ENCODE measurements at places on chromosomes 1 and 21.

DNA sequence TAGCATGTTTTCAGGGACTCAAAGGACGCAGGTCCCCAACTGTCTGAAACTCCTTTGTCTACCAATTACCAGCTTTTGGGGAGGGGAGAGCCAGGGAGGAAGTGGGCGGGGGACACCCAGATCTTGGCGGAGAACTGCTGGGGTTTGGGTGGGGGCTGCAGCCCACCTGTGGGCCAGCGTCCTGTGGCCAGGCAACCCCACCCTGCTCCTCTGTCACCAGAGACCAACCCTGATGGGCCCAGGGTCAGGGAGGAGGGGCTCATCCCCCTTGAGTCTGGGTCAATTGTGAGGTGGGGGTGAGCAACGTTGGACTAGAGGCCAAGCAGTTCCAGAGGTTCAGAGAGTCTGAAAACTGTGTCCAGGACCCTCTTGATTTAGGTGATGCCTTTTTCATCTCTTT is 96.1 kb upstream of the TARDBP start:
- DNase-seq: no peak

- no peak for DNase-seq
Measured at GRCh38 chr1:89884718-89885596, 64.1 kb downstream of the LRRC8D start.

DNA sequence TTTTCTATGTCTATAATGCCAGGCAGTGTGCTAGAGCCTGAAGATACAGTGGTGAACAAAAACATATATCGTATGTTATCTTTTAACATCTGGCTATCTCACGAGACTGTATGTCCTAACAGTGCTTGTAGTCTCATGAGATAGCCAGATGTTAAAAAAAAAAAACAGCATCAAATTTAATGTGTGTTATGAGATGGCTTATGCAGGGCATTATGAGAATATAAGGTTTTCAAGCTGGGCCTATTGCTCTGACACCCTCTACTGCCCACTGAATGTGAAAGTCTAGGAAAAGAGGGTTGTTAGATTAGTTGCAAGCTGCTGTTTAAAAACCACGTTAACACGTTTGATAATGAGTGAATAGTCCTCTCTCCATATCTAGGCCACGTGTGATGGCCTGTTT is 109.8 kb downstream of the CACHD1 start:
- no peak for DNase-seq

DNA sequence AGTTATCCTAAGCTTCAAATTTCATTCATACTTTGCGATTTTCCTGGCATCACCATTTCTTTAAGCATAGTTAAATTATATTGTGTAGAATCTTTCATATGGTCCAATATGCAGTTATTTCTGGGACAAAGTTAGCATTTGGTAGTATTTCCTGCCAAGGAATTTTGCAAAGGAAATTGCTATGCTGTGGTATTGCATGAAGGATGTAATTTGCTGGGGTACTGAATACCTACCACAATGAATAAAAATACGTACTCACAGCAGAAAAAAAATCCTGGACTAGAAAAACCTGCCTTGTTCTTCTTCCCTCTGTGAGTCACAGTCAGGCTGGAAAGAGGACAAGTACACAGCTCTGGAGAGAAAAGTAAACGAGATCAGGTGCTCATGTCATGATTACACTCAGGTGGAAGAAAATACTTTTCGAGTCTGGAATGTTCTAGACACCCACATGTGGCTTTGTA is 241.2 kb downstream of the PTBP2 start:
- DNase-seq: no peak

DNA sequence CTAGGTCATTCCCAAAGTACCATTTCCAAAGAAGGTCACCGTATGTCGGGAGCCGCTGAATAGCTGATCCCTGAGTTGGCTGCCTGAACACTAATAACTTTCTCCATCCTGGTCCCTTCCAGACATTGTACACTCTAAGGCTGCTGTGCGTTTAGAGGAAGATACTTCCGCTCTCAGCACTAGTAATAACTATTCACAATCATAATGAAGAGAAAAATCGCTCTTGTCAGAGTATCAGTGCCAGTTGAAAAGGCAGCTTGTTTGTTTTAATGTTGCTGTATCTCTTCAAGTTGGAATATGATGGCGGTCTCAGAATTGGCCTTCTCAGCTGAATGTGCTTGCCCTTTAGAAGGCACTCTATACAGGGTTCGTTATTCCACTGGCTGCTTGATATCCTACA is 43.5 kb downstream of the TGFB2 start:
- no peak for DNase-seq

- DNase-seq: no peak
Measured at GRCh38 chr1:94006604-94007003, 97.4 kb upstream of the GCLM start.

GRCh38 chr21:15999741-16000140 is 270.0 kb downstream of the USP25 start:
- DNase-seq: no peak

DNA sequence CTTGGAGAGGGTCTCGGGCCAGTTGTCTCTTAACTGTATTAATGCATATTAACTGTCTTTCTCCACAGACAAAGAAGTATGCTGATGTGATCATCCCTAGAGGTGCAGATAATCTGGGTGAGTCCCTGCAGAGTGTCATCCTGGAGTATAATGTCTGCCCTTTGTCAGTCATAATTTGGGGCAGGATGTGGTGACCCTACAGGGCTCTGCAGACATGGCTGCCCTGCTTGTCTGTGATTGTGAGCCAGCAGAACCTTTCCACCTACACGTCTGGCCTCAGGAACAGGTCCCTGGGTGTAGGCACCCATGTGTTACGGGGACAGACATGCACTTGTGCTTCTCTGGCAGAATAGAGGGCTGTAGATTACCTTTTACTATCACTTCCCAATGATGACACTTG is 78.4 kb downstream of the UCK2 start:
- DNase-seq: no peak

- DNase-seq: no peak
Measured at GRCh38 chr1:33561576-33561975, 89.1 kb downstream of the ZSCAN20 start.

GRCh38 chr1:182441719-182442118 is 8.2 kb upstream of the RGSL1 start:
- no peak for DNase-seq

GRCh38 chr21:41228006-41228370 is 60.0 kb downstream of the BACE2 start:
- DNase-seq: no peak

- DNase-seq: no peak
Measured at GRCh38 chr1:207085887-207086286, 2.8 kb upstream of the C4BPB start.

- DNase-seq: no peak
Measured at GRCh38 chr1:33660244-33660643, 187.8 kb downstream of the ZSCAN20 start.

GRCh38 chr1:226066415-226067078 is 4.0 kb downstream of the H3-3A start:
- DNase-seq: no peak

DNA sequence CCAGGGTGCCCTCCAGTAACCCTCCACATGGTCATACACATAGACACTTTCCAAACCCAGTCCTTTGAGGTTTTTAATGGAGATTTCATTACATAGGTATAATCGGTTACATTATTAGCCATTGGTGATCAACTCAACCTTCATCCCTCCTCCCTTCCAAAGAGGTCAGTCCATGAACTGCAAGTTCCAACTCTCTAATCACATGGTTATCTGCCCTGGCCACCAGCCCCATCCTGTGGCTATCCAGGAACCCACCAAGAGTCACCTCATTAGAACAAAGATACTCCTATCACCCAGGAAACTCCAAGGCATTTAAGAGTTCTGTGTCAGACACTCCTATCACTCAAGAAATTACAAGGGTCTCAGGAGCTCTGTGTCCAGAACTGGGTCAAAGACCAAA is 12.2 kb downstream of the ATP1A4 start:
- no peak for DNase-seq

- DNase-seq: peak; percentile 11
Measured at GRCh38 chr1:11407301-11407994, 71.5 kb upstream of the DISP3 start.

DNA sequence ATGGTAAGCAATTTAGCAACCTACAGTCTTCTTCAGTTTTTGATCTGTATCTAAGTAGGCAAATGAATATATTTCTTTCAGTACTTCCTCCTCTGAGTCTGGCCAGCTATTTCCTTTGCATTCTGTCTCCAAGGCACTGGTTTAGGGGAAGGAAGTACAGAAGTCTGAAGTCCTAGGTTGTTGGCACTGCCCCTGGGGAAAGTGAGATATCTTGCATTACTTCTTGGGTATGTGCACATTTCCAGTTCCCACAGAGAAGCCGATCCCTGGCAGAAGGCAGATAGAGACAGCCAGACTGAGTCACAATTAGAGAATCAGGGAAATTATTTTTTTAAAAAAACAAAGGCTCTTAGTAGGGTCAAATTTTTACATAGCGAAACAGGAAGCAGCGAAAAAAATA is 98.8 kb downstream of the RASAL2 start:
- DNase-seq: no peak

GRCh38 chr1:245679821-245680780 is 525.3 kb downstream of the KIF26B start:
- DNase-seq: no peak

DNA sequence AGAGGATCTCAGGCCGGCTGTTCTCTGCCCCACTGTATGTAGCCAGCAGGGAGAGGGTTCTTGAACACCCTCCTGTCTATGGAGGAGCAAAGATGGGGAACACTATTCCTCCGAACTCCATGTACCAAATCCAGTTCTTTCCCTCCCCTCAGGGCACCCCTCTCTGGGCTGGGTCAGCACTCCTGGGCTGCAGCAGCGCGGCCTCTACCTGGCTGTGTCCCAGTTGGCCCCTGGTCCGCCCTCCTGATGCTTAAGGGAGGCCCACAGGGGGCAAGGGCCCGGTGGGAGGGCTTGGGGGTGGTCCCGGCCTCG is 471 bp upstream of the ADPRS start:
- no peak for DNase-seq

DNA sequence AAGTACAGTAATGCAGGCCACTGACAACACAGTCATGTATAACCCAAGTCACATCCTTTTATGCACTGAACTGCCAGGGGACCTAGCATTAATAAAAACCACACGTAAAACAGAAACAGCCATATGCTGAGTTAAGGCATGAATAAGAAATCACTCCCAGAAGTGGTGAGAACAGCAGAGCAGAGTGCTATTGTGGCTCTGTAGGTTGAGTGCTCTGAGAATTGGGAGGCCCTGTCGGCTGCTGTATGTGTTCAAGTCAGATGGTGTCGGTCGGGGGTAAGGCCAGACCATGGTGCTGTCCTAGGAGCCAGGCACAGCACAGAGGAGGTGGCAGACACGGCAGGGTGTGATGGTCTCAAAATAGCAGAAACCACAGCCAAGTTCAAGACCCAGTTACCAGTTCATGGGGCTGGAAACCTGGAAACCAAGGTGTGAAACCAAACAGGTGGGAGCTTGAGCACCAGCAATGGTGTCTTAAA is 126.6 kb upstream of the COA6 start:
- no peak for DNase-seq

DNA sequence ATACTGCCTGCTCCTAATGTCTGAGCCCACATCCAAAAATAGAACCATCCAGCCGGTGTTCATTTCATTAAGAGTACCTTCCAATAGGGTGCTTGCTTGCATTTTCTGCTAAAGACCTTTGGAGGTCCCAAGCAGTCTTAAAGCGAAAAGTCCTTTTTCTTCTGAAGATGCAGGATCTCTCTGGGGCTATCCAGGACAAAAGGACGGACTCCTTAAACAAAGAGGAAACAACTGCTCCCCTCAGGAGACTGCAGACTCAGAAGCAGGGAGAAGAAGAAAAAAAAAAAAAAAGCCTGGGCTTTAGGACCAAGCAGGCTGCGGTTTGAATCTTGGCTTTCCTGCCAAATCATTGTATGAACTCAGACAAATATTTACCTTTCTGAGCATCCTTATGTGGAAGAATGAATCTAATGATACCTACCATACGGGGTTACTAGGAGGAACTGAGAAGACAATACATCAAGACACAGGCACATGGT is 204.0 kb downstream of the PLPP3 start:
- DNase-seq: no peak

GRCh38 chr1:46818591-46818990 is 19.7 kb downstream of the CYP4B1 start:
- no peak for DNase-seq

GRCh38 chr1:152860129-152860528 is 333 bp downstream of the LCE7A start:
- DNase-seq: no peak

GRCh38 chr1:22142315-22143064 is 407 bp downstream of the WNT4 start:
- DNase-seq: no peak

- DNase-seq: peak; percentile 86
Measured at GRCh38 chr1:93878501-93878888, 511 bp downstream of the DNTTIP2 start.

DNA sequence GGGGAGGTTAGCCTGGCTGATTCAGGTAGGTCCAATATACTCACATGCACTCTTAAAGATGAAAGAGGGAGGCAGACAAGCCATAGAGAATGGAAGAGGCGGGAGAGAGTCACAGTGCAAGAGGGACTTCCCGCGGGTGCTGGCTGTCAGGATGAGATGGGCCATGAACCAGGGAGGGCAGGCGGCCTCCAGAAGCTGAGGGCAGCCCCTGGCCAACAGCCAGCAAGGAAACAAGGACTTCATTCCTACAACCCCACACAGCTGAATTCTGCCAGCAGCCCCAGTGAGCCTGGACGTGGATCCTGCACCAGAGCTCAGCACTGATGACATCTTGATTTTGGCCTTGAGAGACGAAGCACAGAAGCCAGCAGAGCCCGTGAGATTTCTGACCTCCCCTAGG is 15.1 kb upstream of the B3GALT5 start:
- DNase-seq: no peak

DNA sequence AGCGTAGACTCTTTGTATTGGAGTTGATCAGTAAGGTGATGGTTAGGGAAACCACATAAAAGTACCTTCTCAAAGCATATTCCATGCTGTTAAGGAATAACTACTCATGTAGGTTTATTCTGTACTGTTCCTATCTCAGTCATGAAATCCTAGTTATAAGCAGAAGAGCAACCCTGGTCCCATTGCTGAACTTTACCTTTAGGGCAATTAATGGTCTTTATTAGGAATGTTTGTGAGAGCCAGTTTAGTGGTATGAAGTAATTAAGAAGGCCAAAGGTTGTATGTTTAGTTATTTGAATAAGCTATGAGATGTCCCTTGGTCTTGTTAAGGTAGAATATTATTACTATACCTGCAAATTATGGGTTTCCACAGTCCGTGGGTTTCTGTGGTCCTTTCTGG is 44.0 kb downstream of the ACP6 start:
- DNase-seq: no peak

- DNase-seq: no peak
Measured at GRCh38 chr1:25760871-25761270, 39.1 kb upstream of the SELENON start.

- no peak for DNase-seq
Measured at GRCh38 chr1:100051893-100052292, 80.8 kb downstream of the SASS6 start.

GRCh38 chr1:214492401-214493075 is 58.9 kb downstream of the PTPN14 start:
- DNase-seq: no peak

- no peak for DNase-seq
Measured at GRCh38 chr1:81325397-81325796, 475.3 kb upstream of the ADGRL2 start.
